ENCODE measurements at places on chromosomes 2 and 18.
A peak's percentile ranks its signal among the peaks of the same experiment; 100 is the strongest.

GRCh38 chr2:10798783-10799182 lies 13.8 kb downstream of the PDIA6 start:
- DNase-seq = no peak

DNA sequence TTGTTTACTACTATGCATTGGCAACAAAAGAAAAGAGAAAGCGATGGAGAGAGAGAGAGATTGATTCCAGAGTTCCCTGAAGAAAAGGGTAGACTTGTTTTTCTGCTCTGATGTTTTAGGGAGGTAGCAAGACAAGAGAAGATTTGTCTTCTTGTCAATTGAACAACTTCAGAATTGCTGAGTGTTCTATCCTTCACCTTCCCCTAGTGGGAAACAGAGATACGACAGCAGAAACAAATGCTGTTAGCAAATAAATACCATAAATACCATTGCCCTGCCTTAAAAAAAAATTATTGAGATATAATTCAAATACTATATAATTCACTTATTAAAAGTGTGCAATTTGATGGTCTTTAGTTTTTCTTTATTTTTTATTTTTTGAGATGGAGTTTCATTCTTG lies 26.2 kb upstream of the CCDC150 start:
- DNase-seq = peak; percentile 16

GRCh38 chr2:106857882-106858478 lies 28.0 kb downstream of the ST6GAL2 start:
- DNase-seq = no peak

DNA sequence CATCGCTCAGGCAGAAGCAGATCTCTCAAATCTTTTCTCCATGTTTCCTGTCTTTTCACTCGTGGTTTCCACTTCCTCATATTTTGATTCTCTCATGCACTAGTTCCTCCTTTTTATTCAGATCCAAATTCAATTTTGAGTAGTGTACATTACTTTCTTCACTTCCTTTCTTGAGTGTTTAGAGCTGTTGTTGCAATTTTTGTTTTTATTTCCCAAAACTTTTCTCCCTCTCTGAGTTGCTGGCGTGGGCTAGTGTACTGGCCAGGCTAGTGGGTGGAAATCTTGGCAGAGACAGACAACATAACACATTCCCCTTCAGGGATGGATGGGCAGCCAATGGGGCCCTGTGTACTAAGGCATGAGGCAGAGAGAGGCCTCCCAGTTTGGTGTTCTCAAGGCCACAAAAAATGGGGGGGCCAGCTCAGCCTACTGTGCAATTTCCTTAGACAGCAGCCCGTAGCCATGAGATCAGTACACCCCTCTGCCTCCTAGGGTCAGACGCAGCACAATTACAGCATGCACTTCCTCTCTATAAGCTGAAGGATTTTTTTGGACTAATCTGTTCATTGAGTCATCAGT lies 145.1 kb upstream of the PID1 start:
- DNase-seq = no peak

DNA sequence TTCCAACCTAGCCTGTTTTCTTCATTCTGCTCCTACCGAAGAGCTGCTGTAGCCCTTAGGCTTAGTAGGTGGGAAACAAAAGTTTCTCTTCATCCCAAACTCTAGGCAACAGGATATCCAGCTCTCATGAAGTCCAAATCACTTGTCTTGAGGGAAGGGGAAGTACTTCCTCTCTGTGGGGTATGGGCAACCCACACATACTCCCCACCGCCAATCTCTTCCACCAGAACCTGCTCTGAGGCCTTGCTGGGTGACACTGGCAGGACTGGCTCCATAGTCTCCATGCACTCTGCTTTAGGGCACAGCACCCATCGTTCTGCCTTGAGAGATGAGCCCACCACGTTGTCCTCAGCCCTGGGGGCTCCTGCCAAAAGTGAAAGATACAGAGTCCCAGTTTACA lies 173.0 kb downstream of the NCK2 start:
- DNase-seq = no peak

DNA sequence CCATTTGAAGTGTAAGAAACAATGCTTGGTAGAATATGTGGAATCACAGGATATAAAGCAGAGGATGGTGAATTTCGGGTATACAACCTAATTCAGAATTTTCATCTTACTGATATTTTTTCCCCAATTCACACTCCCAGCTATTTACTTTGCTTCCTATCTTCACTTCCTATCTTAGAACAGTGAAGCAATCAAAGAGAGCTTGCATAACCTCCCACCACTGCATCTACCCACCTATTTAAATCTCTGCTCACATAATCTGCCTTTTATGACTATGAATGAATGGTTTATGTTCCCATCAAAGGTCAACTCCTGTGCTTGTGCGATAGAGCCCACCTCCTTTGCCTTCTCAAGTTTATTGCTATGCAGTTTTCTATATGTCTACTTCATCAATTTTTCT lies 3.3 kb downstream of the RMDN2 start:
- no peak for DNase-seq

DNA sequence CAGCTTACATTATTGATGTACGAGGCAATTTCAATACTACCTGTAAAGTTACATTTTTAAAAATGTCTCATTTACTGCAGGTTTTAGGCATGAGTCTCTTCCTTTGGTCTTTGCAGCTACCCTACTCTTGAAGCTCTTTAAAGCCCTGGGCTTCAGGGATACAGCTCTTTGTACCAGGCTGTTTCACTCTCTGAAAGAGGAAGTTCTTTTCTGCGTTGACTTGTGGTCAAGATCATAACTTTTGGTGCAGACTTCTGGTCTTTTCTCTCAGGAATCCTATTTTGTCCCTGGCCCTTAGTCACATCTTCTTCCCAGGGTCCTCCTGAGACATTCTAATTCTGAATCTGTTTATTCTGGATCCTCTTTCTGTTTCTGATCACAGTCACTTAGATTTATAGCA lies 16.6 kb upstream of the HRH4 start:
- DNase-seq = peak; percentile 14

DNA sequence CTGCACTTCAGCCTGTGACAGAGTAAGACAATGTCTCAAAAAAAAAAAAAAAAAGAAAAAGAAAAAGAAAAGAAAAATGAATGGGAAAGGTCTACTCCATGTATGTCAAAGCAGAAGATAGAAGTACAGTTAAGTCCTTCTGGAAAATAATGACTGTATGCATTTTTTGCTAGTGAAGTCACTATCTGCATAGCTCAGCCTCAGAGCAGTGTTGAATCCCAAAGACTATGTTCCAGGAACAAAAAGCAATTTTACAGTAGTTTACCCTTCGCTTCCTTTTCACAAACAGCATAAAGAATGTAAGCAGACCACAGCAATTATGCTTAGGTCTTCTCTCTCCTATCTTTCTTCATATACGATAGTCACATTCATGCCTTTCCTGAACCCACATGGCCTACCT lies 497.4 kb downstream of the CMPK2 start:
- DNase-seq = no peak

DNA sequence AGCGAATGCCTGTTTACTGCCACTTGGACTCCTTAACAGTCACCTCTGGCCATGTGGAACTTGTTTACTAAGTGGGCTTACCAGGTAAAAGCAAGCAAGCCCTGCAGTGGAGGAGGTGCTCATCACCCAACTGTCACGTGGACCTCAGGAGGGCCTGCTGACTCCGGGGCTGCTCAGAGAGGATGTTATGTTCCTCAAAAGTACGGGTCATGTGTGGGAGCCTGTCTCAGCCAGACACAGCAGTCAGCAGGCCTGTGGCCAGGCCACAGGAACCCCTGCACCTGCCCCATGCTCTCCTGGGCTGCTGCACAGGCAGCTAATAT lies 36.2 kb downstream of the AMER3 start:
- DNase-seq = no peak

DNA sequence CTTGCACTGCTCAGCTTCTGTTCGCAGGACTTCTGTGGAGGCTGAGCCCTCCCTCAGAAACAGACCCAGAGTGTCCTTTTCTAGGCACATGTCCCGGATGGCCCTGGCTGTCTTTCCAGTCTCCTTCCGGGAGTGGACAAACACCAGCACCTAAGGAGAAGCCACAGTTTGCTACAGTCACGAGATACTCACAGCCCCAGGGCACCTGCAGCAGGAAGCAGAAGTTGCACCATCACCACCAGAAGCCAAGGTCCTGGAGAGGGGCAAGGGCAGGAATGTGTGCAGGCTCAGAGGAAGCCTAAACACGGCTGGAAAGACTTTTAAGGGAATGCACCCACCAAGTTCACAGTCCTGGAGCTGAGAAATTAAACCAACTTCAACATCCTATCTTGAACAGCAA lies 13.6 kb downstream of the SNRNP200 start:
- no peak for DNase-seq

DNA sequence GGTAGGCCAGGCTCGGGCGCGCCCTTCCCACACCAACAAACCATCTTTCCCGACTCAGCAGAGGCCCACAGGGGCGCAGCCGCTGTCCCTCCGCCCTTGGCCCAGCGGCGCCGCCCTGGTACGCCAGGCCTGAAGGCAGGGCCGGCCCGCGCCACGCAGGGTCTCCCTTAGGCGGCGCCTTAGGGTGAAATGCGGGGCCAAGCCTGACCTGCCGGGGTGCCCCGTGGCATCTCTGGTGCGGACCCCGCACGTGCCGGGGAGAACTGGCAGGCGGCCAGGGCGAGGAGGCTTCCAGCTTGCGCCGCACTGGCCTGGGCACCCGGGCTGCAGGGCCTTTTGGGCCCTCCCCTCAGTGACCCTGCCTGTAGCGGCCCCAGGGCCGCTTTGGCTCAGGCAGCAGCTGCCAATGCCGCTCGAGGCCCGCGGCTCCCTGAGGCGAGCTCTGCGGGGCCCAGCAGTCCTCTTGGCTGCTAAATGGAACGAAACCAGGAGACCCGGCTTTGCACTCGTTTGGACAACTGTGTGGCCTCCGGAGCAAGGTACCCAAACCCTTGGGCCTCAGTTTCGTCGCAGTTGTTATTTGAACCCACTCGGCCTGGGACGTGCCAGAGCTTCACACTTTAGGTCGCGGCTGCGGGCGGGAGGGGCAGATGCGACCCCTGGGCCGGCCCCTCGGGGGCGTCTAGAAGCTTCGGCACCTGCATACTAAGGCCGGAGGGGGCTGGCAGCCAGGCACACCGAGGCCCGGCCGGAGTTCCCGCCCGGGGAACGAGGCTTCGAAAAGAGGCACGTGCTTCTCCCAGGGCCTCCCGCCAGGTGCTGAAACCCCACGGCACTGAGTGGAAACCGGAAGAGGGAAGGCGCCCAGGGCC lies 8.5 kb downstream of the OTX1 start:
- peak; percentile 45 for DNase-seq

GRCh38 chr18:78612318-78612717 lies 367.3 kb upstream of the SALL3 start:
- no peak for DNase-seq

DNA sequence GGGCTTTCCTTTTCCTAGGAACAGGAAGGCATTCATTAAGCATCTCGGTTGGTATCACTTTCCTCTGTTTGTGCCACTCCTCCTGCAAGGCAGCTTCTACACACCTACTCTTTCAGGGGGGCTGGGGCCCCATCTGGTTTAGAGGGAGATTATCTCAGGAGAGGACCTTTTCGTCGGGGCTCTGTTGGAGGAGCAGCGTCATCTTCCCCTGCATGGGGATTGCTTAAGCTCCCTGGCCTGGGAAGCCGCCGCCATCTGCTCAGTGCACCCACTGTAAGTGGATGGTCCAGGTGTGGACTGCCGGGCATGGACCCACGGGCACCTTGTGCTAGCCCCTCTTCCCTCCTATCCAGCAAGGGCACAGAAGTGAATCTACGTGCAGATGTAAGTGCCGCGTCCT lies 355.3 kb upstream of the SMIM21 start:
- no peak for DNase-seq

GRCh38 chr2:233032551-233033320 lies at the start of gene NEU2:
TSS of gene NEU2 (plus strand) at chr2:233032672. CDS start at chr2:233032672, 0 bp downstream.
- no peak for DNase-seq

- DNase-seq = no peak
Observed at GRCh38 chr2:73031725-73032701, 39.5 kb downstream of the SFXN5 start.

GRCh38 chr2:73284296-73285158 lies at the start of gene FBXO41:
TSS of gene FBXO41 (minus strand) at chr2:73284478. CDS start at chr2:73269630, 14,848 bp downstream.
- peak; percentile 88 for DNase-seq

DNA sequence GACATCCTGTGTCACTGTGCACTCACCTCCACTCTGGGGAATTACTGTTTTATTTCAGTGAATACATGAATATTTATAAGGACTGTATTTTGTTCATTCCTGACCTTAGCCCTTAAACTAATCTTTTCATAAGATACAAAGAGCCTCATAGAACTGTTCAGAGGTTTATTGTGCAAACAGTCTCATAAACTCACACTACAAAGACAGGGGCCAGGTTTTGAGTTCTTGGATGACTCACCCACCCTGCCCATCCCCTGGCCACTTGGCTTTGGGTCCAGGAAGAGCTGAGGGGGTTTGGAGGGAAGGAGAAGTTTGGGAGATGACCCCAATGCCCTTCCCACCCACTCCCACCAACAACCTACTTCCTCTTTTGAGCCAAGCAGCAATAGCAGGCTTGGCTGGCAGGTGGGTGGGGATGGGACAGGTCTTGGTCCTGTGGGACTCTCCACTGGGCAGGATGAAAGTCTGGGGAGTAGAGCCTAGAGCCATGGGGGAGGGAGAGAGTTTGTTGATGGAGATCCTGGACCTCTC lies 43.1 kb upstream of the IL1R2 start:
- DNase-seq = no peak

GRCh38 chr2:207142461-207142860 lies 23.3 kb downstream of the KLF7 start:
- DNase-seq = no peak

DNA sequence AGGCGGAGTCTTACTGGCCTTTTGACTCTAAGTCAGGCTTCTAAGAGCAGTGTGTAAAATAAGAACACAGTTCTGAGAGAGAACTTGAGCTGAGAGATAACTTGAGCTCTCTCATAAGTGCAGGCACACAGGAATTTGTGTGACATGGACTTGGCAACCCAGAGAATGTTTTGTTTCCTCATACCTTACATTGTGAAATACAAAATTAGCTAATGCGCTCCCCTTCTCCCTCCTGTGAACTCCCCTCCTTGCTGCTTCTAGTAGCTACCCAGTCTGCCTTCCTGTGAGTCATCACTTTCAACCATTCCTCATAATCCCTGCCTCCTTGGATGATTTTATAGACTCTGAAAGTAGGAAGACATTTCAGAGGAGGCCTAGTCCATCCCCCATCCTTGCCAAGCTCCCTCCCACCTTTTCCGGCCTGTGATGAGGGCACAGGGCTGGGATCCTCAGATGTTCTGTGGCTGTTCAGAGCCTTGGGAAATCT lies 22.6 kb downstream of the FER1L5 start:
- DNase-seq = no peak

DNA sequence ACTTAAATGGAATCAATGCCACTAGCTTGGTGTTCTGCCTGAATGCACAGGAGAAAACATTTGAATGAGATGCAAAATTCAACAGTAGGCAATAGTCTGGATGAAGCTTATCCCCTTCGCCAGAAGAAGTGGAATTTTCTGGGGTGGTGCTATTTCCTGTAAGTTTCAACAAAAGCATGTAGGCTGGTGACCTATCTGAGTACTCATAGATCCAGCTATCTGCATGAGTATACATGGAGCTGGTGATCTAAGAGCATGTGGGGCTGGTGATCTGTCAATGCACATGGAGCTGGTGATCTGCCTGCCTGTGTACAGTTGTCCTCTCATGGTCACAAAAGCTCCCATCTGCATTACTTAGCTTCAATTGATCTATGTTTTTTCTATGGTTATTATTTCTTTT lies 71.2 kb downstream of the SLC9A4 start:
- no peak for DNase-seq

- DNase-seq = no peak
Observed at GRCh38 chr2:88747990-88748389, 56.5 kb downstream of the RPIA start.

Measured in NAMALWA (cell line).